Daoy (cell line): ENCODE measurements at places on chromosomes 12 and 14. TPM values are rescaled to one million over a fixed set of nuclear protein-coding genes. Genes with fewer than 3 reads are reported as not detected.
A peak's percentile ranks its signal among the peaks of the same experiment; 100 is the strongest.

DNA sequence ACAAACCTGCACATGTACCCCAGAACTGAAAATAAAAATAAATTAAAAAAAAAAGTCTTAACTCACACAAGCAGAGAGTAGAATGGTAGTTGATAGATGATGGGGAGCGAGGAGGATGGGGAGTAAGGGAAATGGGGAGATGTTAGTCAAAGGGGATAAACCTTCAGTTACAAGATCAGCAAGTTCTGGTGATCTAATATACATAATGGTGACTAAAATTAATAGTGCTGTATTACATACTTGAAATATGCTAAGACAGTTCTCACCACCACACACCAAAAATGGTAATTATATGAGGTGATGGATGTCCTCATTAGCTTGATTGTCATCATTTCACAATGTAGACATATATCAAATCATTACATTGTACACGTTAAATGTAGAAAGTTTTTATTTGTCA lies 3.2 kb upstream of the C12orf42 start:
- DNase-seq: no peak

DNA sequence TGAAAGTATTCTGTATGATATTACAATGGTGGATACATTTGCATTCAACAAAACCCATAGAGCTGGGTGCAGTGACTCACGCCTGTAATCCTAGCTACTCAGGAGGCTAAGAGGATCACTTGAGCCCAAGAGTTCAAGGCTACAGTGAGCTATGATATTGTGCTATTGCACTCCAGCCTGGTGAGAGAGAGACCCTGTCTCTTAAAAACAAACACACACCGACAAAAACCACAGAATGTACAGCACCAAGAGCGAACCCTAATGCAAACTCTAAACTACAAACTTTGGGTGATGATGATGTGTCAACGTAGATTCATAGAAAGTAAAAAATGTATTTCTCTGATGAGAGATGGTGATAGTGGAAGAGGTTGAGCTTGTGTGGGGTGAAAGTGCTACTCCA lies 8.6 kb downstream of the CAPRIN2 start:
- DNase-seq: no peak

DNA sequence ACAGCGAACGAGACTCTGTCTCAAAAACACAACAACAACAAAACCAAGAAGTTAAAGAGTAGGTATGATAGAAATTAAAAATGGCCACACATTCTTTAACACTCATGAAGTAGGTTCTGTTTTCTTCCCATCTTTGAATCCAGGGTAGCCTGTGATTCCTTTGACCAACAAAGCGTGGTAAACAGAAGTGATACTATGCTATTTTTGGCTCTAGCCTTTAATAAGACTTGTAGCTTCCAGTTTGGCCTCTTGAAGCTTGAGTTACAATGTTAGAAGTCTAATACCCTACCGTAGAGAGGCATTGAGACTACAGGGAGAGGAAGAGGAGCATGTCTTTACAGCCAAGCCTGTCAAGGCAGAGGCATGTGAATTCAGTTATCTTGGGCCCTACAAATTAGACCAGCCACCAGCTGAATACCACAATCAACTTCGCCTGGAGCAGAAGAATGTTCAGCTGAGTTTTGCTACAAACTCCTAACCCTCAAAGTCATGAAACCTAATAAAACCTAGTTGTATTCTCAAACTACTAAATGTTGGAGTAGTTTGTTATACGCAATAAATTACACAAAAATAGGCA lies 4.9 kb upstream of the NEMF start:
- DNase-seq: no peak

- DNase-seq: no peak
These were observed 42.5 kb downstream of the ATG2B start for GRCh38 chr14:96320605-96321004.

Gene KRT71
- total RNA-seq: not detected in 2 replicates

Gene PRB2
- total RNA-seq: not detected in 2 replicates

DNA sequence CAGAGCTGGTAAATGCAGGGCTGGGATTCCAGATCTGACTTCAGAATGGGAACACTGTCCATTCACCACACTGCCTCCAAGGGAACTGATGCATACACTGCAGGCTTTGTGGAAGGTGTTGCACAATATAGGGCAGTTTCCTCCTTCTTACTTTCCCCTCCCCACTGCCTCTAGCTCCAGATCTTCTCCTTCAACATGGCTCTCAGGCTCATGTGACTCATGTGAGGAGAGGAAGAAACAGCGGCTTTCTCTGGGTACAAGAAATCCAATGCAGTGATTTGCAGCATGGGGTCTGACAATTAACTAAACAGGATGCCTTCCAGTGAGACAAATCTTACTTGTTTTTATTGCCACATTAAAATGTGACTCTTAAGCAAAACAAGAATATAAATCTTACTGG lies 447.6 kb upstream of the CCDC196 start:
- peak; percentile 63 for DNase-seq
